ENCODE measurements at places on chromosomes 4 and X. TPM values are rescaled to one million over a fixed set of nuclear protein-coding genes. Genes with fewer than 3 reads are reported as not detected.

The MAGEB2 gene
- not detected for total RNA-seq

The ZNF732 gene
- total RNA-seq: 0.30 TPM

The GPRASP1 gene
- total RNA-seq: 6.2 TPM

The NSG1 gene
- total RNA-seq: 35.2 TPM

The PUDP gene
- total RNA-seq: 6.2 TPM

The FGFBP1 gene
- not detected for total RNA-seq

The SCARB2 gene
- 693 TPM for total RNA-seq

The MGAT4D gene
- total RNA-seq: not detected

The ESX1 gene
- not detected for total RNA-seq

The ADH6 gene
- not detected for total RNA-seq

Data from smooth muscle cell of the coronary artery (primary cell).